A549 treated with GW870086 at 1 μM for 4 hours (cell line): ENCODE measurements at places on chromosomes 5 and 9. TPM values are rescaled to one million over a fixed set of nuclear protein-coding genes. Genes with fewer than 3 reads are reported as not detected.

The TAF1L gene
- 0.02 TPM in 1 of 5 replicates, not detected in the others for total RNA-seq

The PDE6A gene
- total RNA-seq = 0.09 to 0.28 TPM (median 0.23 TPM) in 5 replicates

The SPINK7 gene
- not detected in 5 replicates for total RNA-seq

The MAST4 gene
- 0.86 to 2.0 TPM (median 1.4 TPM) in 5 replicates for total RNA-seq

The PCDHGA3 gene
- not detected in 5 replicates for total RNA-seq

The CCDC183 gene
- 0.15 to 0.72 TPM (median 0.44 TPM) in 5 replicates for total RNA-seq

The ORM2 gene
- total RNA-seq = not detected in 5 replicates

The CEP72 gene
- 8.5 to 11.1 TPM (median 10.8 TPM) in 5 replicates for total RNA-seq

The GABRB2 gene
- total RNA-seq = not detected in 5 replicates

The S100Z gene
- total RNA-seq = not detected in 5 replicates

The DAP gene
- 58.0 to 62.1 TPM (median 59.5 TPM) in 5 replicates for total RNA-seq

The BTNL8 gene
- total RNA-seq = not detected in 5 replicates

The DIPK1B gene
- 6.9 to 9.6 TPM (median 9.4 TPM) in 5 replicates for total RNA-seq

The GTF3C5 gene
- total RNA-seq = 57.7 to 66.6 TPM (median 61.8 TPM) in 5 replicates

The GZMA gene
- total RNA-seq = not detected in 5 replicates

The TMEM232 gene
- 0.19 to 0.28 TPM in 2 of 5 replicates, not detected in the others for total RNA-seq

The ZBTB34 gene
- 3.0 to 4.1 TPM (median 3.8 TPM) in 5 replicates for total RNA-seq

The OR1B1 gene
- not detected in 5 replicates for total RNA-seq
